EL (cell line): ENCODE measurements at places on chromosomes 2 and 18.

- DNase-seq: no peak
Observed at GRCh38 chr2:118565786-118566540, 281.5 kb downstream of the EN1 start.

GRCh38 chr2:216727346-216728122 lies 32.2 kb upstream of the IGFBP5 start:
- no peak for DNase-seq

DNA sequence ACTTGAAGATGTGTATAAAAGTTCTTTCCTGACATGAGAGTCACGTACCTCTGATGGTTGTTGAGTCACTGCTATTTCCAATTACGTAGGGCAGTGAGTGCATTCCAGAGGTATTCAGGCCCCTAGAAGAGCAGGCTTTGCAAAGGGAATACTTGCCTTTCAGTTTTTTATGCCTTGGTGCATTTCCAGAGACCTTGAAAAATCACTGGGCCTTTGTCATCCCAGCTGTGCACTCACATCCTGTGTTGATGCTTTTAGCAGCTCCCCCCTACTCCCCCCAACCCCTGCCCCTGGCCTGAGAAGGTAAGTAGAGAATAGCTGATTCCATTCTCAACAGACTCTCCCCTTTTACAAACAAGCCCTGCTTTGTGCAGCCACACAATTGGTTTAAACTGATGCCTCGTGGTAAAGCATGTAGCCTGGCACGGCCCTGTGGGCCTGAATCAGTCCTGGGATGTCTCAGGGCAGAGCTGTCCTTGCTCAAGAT lies 174.2 kb downstream of the PRPF40A start:
- DNase-seq: peak; percentile 94

DNA sequence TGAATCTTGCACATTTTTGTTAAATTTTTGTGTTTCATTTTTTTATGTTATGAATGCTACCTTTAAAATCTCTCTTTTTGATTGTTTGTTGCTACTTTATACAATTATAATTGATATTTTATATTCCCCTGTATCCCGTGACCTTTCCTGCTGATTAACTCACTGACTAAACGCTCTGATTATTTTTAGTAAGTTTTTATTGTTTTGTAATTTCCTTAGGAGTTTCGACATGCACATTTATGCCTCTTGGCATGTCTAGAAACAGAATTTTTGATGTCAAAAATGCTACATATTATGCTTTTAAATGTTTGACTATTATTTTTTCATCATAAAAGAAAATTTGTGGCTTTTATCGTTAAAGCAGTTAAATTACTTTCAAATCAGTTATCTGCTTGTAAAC lies 1131.6 kb upstream of the TMEFF2 start:
- DNase-seq: no peak

GRCh38 chr2:61959381-61960293 lies 54.2 kb downstream of the COMMD1 start:
- no peak for DNase-seq

- DNase-seq: no peak
Observed at GRCh38 chr2:206531996-206532543, 88.7 kb downstream of the ADAM23 start.

GRCh38 chr2:54274781-54275242 lies 18.8 kb upstream of the TSPYL6 start:
- DNase-seq: peak; percentile 45

DNA sequence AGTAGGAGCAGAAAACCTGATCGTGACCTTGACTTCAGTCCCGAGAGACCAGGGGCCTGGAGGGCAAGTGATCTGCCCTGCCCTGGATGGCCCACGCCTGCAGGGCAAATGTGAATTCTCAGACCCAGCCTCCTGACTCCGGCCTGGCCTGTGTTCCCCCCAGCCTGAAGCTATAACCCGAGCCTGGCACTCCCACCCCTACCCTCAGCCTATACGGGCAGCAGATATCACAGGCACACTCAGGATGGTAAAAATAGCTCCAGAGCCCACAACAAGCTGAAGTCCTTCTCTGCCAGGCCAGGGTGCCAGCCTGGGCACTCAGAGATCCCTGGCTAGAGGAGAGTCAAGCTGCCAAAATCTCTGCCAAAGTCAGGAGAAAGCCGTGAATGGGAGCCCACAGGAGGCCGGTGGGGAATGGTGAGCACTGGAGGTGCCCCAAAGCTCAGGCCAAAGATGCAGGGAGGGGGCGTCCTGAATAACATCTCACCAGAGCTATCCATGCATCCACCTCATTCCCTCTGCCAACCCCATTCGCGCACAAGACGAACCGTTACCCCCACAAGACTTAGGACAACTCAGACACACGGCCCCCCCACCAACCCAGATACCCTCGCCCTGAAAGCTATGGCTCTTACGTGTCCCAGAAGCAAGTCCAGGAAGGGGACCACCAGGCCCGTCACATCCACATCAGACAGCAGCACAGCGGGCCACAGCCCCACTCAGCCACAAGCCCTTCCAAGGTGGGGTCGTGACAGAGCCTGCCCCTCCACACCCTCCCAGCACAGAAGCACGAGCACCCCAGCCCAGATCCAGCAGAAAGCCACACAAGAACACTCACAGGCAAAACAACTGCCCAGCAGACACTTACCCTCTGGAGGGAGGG lies 144.9 kb downstream of the TNS1 start:
- no peak for DNase-seq

GRCh38 chr2:5742126-5742525 lies 49.9 kb downstream of the SOX11 start:
- no peak for DNase-seq

GRCh38 chr2:16124881-16125613 lies 184.7 kb downstream of the MYCN start:
- no peak for DNase-seq

GRCh38 chr2:72757177-72757775 lies 68.6 kb downstream of the EXOC6B start:
- DNase-seq: peak; percentile 30

DNA sequence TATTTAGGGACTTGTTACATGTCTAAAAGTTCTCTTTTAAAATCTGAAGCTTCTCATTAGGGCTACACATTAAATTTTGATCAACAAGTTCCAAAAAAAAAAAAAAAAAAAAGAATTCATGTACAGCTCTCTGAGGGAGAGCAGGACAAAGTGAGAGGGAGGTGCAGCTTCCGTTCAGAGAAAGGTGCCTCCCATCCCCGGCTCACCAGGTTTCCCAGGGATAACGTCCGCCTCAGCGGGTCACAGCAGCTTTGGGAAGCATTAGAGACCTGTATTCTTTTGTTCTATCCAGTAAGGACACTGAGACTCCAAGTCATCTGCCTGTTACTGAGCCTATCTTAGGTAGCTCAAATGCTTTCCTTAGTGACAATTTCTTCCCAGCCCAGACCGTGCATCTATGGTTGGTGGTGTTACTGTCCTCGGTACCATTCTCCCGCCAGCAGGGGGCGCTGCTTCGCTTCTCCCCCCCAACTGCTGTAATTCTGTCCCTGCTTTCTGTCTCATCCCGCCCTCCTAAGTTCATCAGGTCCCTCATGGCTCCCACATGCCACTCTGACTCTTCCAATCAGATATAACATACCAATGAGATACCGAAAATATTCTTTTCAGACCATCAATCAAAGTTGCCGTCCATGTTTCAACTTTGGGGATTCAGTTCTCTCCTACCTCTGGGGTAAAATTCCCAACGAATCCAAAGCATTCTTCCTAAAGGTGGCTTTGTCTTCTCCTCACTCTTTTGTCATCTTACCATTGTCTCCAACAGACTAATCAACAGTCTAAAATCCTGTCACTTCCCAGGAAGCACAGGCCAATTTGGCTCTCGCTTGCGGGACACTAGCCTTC lies 466.5 kb downstream of the METTL4 start:
- peak; percentile 59 for DNase-seq

GRCh38 chr18:68466672-68467071 lies 248.2 kb downstream of the TMX3 start:
- no peak for DNase-seq

- no peak for DNase-seq
Observed at GRCh38 chr18:49071778-49072177, 121.0 kb upstream of the SMAD7 start.

DNA sequence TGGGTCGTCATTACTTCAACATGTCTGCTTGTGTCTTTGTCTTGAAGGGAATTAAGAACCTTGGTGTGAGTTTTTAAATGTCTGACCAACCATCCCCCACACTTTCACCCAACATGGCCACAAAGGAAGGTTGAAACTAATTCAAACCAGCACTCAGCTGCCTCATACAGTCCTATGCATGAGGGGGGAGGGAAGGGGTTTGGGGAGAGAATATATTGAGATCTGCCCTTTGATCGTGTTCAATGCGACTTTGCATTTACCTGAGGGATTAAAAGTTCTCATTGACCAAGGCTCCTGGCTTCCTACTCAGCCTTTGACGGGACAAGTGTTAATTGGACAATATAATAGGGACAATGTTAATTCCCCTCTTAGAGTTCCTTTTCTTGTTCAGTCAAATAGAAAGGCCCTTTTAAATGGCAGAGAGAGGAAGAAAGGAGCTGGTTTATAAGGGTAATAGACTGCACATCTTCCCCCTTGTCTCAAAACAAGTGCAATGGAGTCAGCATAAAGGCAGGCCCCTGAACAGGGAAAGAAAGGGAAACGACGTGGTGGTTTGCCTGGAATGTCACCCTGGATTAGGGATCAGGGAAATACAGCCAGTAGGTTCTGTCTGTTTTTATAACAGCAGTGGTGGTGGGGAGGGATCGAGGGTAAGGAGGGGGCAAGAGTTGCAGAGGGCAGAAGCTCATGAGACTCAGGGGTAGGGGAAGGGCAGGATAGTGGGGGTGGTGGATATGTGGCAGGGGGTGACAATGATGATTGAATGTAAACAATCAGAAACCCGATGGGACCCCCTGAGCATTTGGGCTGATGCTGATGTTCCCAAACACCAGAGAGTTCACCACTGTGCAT lies 198.7 kb downstream of the MYCN start:
- DNase-seq: no peak

- DNase-seq: no peak
Observed at GRCh38 chr2:71303849-71304248, 27.7 kb upstream of the ZNF638 start.

- DNase-seq: no peak
Observed at GRCh38 chr2:49702740-49703139, 548.4 kb upstream of the FSHR start.

DNA sequence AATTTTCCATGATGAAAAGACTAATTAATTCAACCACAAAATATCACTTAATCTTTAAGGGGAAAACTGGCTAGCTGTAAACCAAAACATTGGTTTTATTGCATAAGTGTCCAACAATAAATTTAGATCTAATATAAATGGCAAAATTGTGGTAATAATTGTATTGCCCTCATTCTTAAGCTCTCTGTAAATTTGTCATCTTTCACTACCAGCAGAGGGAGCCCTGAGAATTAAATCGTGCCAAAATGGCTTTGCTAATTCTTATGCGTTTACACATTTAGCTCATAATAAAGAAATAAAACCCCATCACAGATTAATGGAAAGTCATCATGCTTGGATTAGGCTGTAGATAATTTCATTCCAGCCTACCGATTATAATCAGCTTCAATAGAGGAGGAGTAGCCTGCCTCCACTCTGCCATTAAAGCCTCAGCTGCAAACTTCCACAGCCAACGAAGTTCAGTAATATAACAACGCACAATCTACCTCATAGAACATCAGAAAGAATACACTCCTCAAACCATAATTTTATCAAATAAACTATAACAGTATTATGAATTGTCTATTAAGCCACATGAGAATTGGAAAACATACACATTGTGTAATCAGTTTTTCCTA lies 70.0 kb upstream of the ATP5MC3 start:
- peak; percentile 37 for DNase-seq

DNA sequence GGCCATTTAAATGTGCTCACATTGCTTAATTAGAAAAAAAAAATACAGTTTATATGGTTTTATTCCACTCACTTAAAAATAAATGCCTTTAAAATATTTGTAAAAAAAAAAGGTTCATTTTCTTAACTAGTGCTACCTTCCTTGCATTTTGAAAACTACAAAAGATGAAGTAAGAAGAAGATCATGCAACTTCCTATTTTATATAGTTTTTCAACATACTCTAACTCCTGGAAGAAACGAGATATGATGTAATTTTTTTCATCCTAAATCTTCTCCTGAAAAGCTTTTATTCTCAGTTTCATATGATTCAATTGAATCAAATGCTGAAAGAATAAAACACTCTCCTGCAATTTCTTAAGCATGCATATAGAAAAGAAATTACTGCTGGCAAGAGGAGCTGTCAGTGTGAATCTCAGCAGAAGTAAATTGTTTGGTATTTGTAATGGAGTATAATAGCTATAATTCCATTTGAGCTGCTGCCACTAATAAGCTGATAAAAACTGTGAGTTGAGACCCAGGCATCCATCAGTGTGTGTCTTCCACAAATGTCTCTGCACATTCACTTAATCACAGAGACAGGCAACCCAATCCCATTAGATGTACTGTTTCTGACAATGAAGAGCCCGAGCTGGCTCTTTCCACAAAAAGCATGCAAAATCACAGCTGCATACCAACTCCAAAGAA lies 3.7 kb downstream of the FTCDNL1 start:
- DNase-seq: no peak

GRCh38 chr2:110788976-110789375 lies 56.6 kb downstream of the ACOXL start:
- DNase-seq: no peak

GRCh38 chr18:33745871-33746545 lies 168.0 kb downstream of the ASXL3 start:
- DNase-seq: no peak

GRCh38 chr2:180482696-180483095 lies 475.6 kb upstream of the CWC22 start:
- no peak for DNase-seq

DNA sequence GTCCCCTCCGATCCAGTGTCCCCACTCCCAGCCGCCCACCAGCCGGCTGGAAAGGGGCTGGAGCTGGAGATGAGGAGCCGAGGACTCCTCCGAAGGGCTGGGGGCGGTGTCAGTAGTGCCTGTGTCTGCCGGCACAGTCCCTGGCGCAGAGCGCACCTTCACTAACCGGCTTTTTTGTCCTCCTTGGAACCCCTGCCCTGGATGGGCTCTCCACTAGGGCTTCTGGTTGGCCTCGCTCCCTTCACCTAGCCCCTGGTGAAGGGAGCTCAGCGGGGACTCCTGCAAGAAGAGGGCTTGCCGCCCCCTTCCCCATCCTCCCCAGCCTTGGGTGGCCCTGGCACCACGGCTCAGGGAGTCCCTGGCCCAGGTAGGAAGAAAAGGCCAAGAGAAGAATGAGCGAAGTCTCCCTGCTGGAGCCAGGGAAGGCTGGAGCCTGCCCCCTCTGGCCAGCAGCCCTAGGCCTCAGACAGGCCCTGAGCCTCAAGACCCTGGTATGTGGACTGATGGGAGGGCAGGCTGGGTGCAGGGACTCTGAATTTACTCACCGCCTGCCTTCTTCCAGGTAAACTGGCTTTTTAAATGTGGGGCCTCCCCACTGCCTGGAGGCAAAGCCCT lies 570 bp upstream of the ECEL1 start:
- DNase-seq: no peak

- DNase-seq: no peak
Observed at GRCh38 chr2:8998418-8999101, 4.9 kb downstream of the MBOAT2 start.

DNA sequence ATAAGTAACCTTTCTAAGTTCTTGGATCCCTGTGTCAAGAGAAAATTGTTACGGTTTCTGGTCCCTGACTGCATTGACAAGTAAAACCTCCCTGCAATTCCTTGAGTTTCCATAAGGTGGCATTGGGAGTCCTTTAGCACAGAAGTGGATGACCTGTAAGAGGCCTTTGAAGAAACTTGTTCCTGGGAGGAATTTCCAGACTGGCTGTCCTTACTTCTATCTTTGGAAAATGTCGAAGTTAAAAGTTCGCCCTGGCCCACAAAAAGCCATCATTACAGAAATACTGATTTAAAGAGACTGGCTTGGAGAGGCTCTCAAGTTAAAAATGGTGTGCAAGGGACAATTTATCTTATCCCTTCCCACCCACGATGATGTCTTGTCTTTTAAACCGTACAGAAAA lies 218.4 kb downstream of the CDH20 start:
- DNase-seq: peak; percentile 80
